ENCODE measurements at places on chromosomes 11 and 22.
A peak's percentile ranks its signal among the peaks of the same experiment; 100 is the strongest.

GRCh38 chr11:94519478-94520084 is 7.3 kb downstream of the C11orf97 start:
- no peak for DNase-seq

DNA sequence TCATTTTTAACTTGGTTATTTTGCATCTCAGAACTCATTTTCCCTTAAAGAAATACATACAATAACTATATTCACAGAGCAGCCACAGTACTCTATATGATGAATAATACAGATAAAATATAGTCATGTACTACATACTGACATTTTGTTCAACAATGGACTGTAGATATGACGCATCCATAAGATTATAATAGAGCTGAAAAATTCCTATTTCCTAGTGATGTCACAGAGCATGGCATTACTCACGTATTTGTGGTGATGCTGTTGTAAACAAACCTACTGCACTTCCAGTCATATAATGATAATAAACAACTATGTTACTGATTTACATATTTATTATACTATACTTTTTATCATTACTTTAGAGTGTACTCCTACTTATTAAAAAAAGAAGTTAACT is 38.7 kb downstream of the NARS2 start:
- DNase-seq, result no peak

DNA sequence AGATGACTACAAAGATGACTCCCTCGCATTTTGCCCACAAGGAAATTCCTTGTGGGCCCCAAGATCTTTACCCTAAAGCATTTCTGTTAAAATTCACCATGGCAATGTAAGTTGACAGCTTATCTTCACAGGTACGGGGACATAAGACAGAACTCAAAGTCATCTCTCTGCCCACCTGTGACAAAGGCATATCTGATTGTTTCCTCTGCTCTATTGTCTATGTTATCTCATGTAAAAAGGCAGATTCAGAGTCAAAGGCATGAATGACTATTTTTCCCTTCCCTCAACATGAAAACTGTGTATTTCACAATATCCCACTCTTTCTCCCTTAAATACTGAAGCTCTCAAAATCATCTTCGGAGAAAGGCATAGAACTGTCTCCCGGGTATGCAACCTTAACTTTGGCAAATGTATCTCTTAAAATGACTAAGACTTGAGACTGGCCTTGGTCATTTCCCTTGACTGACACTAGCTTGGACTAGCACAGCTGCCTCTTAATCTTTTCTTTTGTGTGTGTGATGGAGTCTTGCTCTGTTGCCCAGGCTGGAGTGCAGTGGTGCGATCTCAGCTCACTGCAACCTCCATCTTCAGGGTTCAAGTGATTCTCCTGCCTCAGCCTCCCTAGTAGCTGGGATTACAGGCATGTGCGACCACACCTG is 103.2 kb downstream of the MICAL3 start:
- no peak for DNase-seq

GRCh38 chr11:114211444-114212121 is 84.6 kb upstream of the NNMT start:
- no peak for DNase-seq

GRCh38 chr22:19984851-19985811 is 31.5 kb downstream of the ARVCF start:
- no peak for DNase-seq

- no peak for DNase-seq
These were observed 8.4 kb downstream of the LIF start for GRCh38 chr22:30238136-30238535.

GRCh38 chr22:20580179-20580578 is 72.8 kb downstream of the MED15 start:
- no peak for DNase-seq

- DNase-seq, result no peak
These were observed 7.4 kb downstream of the OR10D3 start for GRCh38 chr11:124190298-124191139.

DNA sequence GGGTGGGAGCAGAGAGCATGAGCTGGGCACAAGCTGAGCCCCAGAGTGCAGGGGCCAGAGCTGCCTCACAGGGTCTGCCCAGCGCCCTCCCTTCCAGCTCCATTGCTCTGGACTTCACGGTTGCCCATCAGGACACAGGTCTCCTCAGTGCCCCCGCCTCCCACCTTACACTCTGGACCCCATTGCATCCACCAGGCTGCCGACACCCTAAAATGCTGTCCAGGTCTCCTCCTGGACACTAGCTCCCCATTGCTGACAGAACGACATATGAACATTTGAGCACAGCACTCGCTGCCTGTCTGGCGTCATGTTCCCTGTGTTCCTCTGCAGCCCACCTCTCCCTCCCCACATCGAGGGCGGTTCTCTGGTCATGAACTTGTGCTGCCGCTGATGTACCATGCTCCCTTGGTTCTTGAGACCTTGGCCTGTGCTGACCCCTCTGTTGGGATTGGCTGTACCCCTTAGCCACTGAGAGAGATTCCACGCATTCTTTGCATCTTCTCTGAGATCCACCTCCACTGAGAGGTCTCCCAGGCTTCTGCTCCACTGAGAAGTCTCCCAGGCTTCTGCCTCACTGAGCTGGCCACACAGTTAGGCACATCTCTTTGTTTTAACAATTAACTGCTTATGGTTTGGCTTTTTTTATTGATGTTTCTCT is 34.2 kb upstream of the NECTIN1 start:
- DNase-seq, result no peak

- no peak for DNase-seq
These were observed 26.1 kb downstream of the SERGEF start for GRCh38 chr11:17986711-17987220.

GRCh38 chr11:17967661-17968060 is 45.2 kb downstream of the SERGEF start:
- DNase-seq, result no peak

- DNase-seq, result no peak
These were observed 4.4 kb upstream of the EED start for GRCh38 chr11:86240164-86240563.

GRCh38 chr11:6565988-6566703 is 37.3 kb downstream of the RRP8 start:
- DNase-seq, result no peak

DNA sequence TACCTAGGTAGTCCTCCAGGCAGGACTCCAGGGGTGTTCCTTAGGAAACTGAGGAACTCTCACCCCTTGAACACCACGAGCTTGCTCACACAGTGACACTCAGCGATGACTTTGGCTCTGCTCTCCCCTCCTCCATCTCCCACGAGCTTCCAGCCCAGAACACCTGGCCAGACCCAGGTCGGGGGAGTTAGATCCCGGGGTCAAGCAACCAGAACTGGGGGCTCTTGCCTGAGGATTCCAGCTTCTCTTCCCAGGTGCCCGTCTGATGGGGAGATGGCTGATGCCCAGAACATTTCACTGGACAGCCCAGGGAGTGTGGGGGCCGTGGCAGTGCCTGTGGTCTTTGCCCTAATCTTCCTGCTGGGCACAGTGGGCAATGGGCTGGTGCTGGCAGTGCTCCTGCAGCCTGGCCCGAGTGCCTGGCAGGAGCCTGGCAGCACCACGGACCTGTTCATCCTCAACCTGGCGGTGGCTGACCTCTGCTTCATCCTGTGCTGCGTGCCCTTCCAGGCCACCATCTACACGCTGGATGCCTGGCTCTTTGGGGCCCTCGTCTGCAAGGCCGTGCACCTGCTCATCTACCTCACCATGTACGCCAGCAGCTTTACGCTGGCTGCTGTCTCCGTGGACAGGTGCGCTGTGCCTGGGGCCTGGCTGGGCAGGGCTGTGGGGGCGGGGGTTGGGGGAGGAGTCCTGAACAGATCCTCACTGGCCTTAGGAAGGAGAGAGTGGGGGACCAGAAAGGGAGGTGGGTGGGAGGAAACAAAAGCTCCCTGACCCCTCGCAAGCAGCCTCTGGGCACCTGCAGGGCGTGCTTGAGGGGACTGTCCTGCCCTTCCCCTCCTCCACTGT is at the start of gene GALR3:
GALR3 (plus strand) TSS at position 249 of the 852 bp plus-strand sequence; CDS start at position 274, 25 bp downstream.
- no peak for DNase-seq

GRCh38 chr22:49347376-49347775 is 480.3 kb downstream of the BRD1 start:
- DNase-seq, result peak; percentile 5

- DNase-seq, result no peak
These were observed 350.3 kb downstream of the SHANK2 start for GRCh38 chr11:70901951-70902521.

GRCh38 chr22:29701155-29701999 is 18.4 kb upstream of the CABP7 start:
- peak; percentile 52 for DNase-seq

DNA sequence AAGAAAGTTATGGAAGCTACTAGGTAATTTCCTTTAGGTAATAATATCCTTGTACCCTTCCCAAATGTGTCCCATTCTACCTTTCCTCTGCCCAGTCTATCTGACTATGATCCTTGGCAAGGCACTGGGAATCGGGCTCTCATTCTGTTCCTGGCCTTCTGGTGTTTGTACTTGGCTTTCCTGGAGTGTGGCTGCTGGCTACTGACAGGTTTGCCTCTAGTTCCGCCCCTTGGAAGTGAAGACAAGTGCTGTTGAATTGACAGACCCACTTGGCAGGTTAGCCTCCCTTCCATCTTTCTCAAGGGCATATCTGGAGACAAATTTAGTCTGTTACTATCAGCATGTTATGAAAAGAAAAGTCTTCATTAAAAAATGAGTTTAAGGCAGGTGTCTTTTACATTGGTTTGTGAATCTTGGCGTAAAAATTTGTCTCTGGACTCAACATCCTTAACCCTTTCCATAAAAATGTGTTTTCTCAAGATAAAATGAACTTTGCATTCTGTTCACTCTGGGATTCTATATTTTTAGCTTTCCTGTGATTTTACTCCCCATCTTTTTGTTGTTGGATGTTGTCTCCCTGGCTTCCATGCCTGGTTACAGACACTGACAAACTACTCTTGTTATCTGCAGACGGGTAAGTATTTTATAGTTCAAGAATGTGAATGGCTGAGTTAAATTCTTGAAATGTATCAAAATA is 287.4 kb upstream of the PDGFD start:
- no peak for DNase-seq

- no peak for DNase-seq
These were observed 95.5 kb upstream of the TMEM45B start for GRCh38 chr11:129720156-129720555.

DNA sequence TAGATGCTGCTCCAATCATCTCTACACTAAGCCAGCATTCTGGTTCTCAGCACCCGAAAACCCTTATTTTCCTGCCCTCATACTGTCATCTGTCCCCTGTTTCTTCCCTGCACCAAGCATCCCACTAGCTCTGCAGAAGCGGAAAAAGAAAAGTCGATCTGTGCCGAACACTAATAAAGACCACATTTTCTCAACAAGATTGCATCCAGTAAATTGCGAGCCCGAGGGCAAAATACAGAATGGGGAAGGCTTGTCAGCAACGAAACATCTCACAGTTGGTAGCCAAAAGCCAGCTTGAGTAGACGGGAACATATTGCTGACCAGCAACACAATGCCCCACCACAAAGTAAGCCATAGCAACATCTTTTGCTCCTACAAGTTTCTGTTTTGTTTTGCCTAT is 227.4 kb downstream of the CADM1 start:
- DNase-seq, result no peak

DNA sequence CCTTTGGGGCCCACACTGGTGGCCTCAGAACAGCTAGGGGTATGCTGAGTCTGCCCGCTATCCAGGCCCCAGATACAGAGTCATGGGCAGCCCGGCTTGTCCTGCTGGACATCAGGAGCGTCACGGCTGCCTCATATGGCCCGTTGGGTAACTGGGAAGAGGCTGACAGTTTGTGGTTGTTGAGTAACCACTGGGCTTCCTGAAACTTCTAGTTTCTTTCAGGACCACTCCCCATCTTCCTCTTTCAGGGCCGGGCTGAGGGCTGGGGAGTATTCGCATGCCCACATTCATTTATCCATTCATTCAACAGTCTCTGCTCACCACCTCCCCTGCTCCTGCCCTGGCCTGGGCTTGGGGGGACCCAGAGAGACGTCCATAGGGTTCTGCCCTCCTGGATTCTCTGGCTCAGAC is 13.4 kb upstream of the P2RY2 start:
- DNase-seq, result peak; percentile 5

- no peak for DNase-seq
These were observed 627.8 kb downstream of the TBC1D22A start for GRCh38 chr22:47390026-47390970.

GRCh38 chr11:97354026-97354425 is 964.2 kb downstream of the JRKL start:
- DNase-seq, result no peak

GRCh38 chr11:119903821-119904220 is 174.8 kb upstream of the NECTIN1 start:
- DNase-seq, result no peak

GRCh38 chr11:118427707-118428106 is 8.6 kb upstream of the KMT2A start:
- DNase-seq, result no peak

- no peak for DNase-seq
These were observed 408.5 kb downstream of the SHANK2 start for GRCh38 chr11:70843906-70844305.

GRCh38 chr11:17293311-17293710 is 16.8 kb downstream of the NUCB2 start:
- no peak for DNase-seq

DNA sequence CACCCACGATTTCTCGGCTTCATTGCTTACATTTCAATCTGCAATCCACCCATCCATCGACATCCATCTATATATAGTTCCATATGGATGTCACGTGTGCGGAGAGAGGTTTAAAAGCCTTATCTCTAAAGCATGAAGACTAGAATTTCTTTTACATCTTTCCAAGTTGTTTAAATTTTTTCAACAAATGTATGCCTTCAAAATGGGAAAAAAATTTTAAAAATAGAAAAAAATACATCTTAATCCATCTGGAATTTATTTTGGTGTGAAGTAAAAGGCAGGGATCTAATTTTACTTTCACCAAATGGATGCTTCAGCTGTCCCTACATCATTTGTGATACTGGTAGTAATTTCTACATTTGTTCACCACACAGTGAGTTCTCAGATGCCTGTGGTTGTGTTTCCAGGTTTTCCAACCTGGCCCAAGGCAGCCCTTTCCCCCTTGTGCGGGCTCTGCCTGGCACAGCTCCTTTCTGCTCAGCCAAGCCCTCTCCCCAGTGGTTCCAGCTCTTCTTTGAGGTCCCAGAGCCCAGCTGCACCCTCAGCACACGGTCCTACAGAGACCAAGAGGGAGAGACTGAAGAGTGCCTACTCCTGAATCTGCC is 37.6 kb upstream of the KLHL35 start:
- DNase-seq, result no peak

- DNase-seq, result no peak
These were observed 29.8 kb downstream of the SCUBE1 start for GRCh38 chr22:43313244-43313889.

- DNase-seq, result no peak
These were observed 115.1 kb downstream of the DCDC1 start for GRCh38 chr11:31254415-31254814.

DNA sequence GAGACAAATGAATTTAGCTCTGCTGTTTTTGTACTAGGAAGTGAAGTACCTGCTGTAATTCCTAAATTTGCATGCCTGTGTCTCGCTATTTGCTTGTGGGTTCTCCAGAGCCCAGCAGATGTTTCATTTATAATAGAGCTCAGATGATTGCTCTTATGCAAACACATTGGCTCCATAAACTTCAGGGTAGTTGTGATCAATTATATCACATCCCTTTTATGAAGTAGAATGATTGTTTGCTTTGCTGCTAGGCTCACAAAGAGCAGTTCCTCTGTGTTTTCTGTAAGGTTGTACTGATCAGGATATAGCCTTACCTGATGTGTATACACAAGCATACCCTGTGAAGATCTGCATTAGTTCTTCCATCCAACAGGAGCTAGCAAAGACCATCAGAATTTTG is 64.1 kb downstream of the C11orf87 start:
- DNase-seq, result no peak

Measured in WTC11 (cell line).